ENCODE measurements at places on chromosomes 4 and X.

GRCh38 chr4:8099981-8100464 lies 58.6 kb downstream of the ABLIM2 start:
- no peak for DNase-seq

DNA sequence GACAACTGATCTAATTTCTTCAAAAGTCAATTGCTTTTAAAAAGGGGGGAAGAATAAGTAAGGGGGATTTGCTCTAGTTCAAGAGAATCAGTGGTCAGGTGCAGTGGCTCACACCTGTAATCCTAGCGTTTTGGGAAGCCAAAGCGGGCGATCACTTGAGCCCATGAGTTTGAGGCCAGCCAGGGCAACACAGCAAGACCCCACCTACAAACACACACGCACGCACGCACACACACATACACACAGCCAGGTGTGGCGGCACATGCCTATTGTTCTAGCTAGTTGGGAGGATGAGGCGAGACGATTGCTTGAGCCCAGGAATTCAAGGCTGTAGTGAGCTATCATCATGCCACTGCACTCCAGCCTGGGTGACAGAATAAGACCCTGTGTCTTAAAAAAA lies 9.6 kb downstream of the GRSF1 start:
- DNase-seq, result no peak

GRCh38 chr4:47143261-47143660 lies 111.9 kb downstream of the GABRB1 start:
- no peak for DNase-seq

GRCh38 chrX:115940888-115941332 lies 229.6 kb upstream of the AGTR2 start:
- DNase-seq, result no peak

GRCh38 chr4:159487284-159487747 lies 384.4 kb downstream of the RAPGEF2 start:
- DNase-seq, result peak; percentile 7

- no peak for DNase-seq
These were observed 154.9 kb downstream of the PARM1 start for GRCh38 chr4:75087865-75088264.

GRCh38 chr4:3762753-3763549 lies 3.2 kb upstream of the ADRA2C start:
- no peak for DNase-seq

GRCh38 chr4:154183264-154183663 lies 308.3 kb downstream of the DCHS2 start:
- DNase-seq, result no peak

DNA sequence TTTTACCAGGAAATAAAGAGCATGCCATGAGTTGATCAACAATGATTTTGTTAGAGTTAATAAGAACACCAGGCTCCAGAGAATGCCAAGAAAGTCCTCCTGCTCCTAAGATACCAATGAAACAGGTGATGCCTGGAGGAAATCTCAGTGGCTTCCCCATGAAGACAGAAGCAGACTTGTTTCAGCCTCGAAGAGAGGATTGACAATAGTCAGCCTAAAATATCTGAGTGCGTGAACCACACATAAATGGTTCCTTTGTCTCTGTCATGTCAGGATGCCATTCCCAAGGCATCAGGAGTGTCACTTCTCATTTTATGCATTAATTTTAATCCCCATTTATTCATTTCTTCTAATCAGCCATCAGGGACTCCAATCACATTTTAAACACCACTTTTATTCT lies 69.6 kb downstream of the PHOX2B start:
- DNase-seq, result no peak

All from activated naive CD8-positive, alpha-beta T cell treated with anti-CD3 and anti-CD28 coated beads, Interleukin-2, amount 50 U/mL, for 24 hours (primary cell).